ENCODE measurements at places on chromosomes 2 and 18.

DNA sequence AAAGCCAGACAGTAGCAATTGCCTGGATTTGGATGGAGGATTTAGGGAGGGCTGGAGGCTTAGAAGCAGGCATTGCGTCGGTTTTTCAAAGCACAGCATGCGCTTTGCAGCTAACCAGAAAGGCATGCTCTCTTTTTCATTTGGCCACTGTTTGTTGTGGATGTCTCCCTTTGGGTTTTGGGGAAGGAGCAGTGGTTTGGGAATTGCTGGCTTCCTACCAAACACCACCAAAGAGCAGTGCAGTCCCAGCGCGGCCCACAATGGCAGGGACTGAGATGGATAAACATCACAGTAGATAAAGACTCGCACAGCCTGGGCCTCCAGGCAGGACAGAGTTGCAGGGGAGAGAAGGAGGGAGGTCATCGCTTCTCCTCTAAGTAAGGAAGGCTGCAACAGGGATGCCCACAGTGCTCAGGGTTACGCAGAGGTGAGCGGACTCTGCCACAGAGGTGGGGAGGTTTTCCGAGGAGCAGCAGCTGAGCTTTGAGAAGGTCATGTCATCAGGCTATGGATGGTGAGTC, 148.5 kb downstream of the MYT1L start:
- no peak for DNase-seq

- no peak for DNase-seq
Measured at GRCh38 chr2:118469103-118469502, 378.3 kb downstream of the EN1 start.

GRCh38 chr2:44566059-44566458, 204.3 kb downstream of the CAMKMT start:
- no peak for DNase-seq

GRCh38 chr2:120256651-120257000, 4.0 kb downstream of the RALB start:
- DNase-seq: no peak

DNA sequence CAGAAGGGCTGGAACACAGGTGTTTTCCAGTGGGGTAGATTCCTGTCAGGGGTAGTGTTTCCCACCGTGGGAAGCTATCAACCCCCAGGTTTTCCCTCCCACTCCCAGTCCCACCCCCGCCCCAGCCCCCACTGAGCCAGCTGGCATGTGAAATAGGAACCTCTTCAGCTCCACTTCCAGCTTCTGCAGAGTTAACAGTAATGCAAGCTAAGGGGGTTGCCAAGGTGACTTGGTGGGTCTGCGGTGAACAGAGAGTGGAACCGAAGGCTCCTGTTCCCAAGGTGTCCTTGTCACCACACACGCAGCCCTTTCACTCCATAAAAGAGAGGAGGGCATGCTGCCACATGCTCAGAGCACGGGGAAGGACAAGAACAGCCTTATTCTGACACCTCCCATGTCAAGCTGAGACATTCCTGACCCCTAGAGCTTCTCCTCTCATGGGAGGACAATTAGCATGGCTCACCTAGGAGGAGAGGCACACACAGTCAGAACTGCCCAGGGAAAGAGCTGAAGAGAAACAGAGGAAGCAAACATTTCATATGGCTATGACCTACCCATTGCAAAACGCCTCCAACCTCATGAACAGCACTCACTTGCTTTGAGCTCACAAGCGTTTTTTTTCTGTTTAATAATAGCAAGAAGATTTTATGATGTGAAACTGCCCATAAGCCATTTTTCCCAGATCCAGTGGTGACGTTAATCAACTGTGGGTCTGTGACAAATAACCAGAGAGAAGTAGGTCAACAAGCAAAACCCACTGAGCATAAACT, 39.8 kb upstream of the TBC1D8 start:
- DNase-seq: no peak

DNA sequence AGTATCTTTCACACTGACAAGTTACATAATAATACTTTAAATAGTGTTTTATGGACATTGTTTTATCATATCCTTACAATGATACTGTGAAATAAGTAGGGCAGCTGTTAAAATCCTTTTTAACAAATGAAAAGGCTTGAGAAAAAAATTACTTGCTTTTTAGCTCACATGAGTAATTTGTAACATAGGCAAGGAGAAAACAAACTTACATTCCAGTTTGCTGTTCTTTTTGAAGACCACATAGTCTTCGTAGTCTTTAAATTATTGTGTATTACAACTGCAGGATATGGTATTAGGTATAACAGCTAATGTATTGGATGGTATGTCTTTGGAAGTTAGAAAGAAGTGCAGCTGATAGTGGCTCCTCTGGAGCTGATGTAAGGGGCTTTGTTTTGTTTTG, 130.8 kb downstream of the COMMD1 start:
- no peak for DNase-seq

GRCh38 chr2:124836416-124836815, 811.3 kb downstream of the CNTNAP5 start:
- DNase-seq: no peak

DNA sequence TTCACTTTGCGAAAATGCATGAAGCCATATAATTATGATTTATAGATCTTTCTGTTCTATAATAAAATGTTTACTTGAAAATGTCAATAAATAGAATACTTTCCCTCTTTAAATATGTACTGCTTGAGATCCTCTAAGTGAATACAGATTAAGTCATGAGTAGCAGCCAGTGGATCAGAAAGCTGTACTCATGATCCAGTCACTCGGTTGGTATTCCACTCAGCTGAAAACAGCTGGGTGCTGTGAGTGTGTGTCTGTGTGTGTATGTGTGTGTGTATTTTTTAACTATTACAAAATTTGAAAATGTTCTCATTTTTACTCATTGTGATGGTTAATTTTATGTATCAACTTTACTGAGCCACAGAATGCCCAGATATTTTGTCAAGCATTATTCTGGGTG, 141.6 kb upstream of the CYP26B1 start:
- no peak for DNase-seq

DNA sequence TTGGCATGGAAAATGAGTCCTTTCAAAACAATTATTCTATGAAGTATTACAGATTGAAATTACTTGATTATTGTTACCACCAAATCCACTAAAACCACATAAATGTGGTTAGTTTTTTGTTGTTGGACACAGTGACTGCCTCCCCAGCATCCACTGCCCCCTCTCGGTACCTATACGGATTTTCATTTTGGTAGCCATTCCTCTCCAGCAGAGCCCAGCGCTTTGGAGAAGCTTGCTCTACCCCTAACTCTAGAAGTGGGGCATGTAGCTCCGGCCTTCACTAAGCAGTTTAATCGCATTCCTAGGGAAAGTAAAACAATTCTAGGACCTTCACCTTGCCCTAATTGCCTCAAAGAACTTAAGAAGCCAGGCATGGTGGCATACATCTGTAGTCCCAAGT, 24.2 kb downstream of the OLA1 start:
- no peak for DNase-seq

- peak; percentile 53 for DNase-seq
Measured at GRCh38 chr18:31555971-31556747, 35.5 kb upstream of the TTR start.

- no peak for DNase-seq
Measured at GRCh38 chr2:37616677-37617005, 54.8 kb downstream of the CDC42EP3 start.

DNA sequence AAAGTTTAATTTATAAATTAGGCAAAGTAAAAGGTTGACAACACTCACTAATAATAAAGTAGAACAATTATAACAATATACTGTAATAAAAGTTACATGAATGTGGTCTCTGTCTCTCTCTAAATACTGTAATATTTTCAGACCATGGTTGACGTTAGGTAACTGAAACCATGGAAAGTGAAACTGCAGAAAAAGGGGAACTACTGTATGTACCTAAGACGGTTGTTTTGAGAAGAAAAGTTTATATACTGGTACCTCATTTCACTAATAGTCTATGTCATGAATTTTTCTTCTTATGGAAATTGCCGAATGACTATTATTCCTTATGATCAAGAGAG, 166.7 kb upstream of the ZNF521 start:
- DNase-seq: no peak

- DNase-seq: no peak
Measured at GRCh38 chr2:159226608-159227385, 59.7 kb downstream of the WDSUB1 start.

GRCh38 chr2:184644685-184645084, 46.4 kb downstream of the ZNF804A start:
- DNase-seq: no peak

- no peak for DNase-seq
Measured at GRCh38 chr2:189095101-189095500, 84.5 kb downstream of the COL5A2 start.

- no peak for DNase-seq
Measured at GRCh38 chr2:222127660-222128059, 171.1 kb downstream of the PAX3 start.

GRCh38 chr2:172205292-172205691, 102.6 kb upstream of the DLX2 start:
- no peak for DNase-seq

DNA sequence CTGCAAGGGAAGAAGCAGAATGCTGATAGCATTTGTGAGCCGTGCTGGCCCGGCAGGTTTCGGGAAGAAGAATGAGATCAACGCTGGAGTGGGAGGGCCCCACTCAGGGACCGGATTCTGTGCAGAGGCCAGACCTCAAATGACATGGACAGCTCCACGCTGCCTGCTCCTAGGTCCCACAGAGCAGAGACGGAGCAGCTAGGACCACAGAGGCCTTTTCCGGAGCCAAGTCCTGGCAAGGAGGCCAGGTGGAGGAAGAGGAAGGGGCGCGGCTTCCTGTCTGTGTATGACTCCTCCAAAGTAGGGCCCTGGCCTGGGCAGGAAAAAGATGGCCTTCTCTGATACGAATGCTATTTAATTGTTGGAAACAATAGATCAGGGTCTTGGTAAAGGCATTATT, 139.9 kb downstream of the LRRC30 start:
- DNase-seq: peak; percentile 45

DNA sequence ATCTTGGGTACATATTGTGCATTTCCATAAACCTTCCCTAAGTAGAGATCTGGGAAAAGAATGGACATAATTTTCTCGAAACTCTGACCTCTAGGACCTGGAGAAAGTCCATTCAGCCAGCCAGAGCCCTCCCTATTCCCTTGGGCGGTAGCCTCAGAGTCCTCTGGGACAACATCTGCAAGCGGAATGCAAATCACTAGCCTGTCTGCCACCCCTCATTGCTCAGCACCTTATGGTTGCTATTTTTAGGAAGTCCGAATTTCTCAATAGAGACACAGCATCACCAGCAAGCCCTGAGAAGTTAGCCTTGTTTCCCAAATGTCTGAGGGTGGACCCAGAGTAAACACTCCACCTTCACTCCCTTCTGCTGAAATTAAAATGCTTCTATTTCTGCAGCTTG, 17.6 kb upstream of the CD28 start:
- DNase-seq: no peak

DNA sequence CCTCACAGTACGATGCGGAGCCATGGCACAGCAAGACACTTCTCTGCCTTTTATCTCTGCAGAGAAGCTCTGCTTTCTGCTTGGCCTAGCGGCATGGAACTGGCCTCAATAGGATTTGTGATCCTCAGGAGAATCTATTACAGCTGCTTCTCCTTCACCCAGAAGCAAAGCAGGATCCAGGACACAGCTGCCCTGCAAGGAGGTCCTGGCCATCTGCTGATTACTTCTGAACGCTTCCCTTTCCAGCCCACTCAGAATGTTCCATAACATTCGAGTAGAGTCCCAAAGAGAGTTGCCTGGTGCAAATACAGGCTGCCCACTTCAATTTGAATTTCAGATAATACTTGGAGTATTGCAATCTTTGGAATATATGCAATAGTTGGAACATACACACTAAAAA, 29.2 kb upstream of the KCNS3 start:
- no peak for DNase-seq

DNA sequence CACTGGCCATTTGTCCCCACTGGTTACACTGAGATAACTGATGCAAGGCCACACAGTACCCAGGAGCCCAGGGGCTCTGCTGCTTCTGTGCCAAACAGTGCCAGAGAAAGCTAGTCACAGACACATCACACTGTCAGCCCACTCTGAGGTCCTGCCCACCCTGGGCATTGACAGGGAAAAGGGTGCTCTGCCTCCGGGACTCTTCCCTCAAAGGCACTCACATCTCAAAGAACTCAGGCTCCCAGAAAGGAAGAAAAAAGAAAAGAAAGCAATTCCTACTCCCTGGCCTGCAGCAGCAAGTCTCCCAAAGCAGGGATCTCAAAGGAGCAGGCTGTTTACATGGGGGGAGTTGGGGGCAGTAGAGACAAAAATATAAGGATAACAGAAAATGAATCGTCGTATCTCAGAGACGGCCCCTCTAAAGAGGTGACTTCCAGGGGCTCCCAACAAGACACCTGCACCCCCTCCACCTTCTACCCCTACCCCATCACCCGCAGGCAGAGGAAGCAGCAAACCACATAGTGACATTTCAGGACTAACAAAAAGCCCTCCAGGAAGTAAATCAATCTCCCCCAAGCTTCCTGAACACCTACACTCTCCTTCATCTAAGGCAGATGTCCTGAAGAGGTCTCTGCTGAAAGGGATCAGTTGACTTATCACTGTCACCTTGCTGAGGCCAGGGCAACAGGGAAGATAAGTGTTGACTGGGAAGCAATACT, 247.6 kb downstream of the TNS1 start:
- DNase-seq: no peak

DNA sequence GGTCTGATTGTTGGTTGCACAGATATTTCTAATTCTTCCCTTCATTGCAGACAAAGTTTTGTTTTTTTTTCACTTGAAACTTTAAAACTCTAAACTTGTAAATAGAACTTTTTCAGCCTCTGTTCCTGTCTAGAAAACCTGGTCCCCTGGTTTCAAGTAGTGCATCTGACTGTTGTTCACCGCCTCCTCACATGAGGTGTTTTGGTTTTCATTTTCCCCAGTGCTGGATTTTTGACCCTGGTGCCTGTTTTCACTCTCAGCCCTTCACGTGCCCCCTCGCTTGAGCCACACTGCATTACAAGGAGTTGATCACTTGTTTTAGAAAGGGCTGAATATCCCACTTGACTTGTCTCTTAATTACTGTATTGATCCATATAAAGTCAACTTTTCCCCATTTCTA, 100.1 kb downstream of the TMEM185B start:
- DNase-seq: no peak

DNA sequence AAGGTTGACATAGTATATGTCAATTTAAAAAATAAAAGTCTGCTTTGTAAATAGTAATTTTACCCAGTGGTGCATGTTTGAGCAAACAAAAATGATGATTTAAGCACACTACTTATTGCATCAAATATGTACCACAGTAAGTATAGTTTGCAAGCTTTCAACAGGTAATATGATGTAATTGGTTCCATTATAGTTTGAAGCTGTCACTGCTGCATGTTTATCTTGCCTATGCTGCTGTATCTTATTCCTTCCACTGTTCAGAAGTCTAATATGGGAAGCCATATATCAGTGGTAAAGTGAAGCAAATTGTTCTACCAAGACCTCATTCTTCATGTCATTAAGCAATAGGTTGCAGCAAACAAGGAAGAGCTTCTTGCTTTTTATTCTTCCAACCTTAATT, 78.6 kb upstream of the CSRNP3 start:
- no peak for DNase-seq

GRCh38 chr18:6024745-6025248, 129.5 kb upstream of the TMEM200C start:
- DNase-seq: no peak

Measured in right lung (tissue), 10 donors.